CD8-positive, alpha-beta T cell (primary cell): ENCODE measurements at places on chromosomes 16 and 17.
A peak's percentile ranks its signal among the peaks of the same experiment; 100 is the strongest.

- no peak for DNase-seq
These were observed 46.3 kb upstream of the ZCCHC14 start for GRCh38 chr16:87539113-87539512.

- no peak for DNase-seq
These were observed 531.9 kb downstream of the GRIN2A start for GRCh38 chr16:9650284-9650683.

- DNase-seq = peak; percentile 73
These were observed at the start of gene PLK1 for GRCh38 chr16:23678430-23679273. TSS of gene PLK1 (plus strand) at chr16:23678889. CDS start at chr16:23678933, 44 bp downstream.

DNA sequence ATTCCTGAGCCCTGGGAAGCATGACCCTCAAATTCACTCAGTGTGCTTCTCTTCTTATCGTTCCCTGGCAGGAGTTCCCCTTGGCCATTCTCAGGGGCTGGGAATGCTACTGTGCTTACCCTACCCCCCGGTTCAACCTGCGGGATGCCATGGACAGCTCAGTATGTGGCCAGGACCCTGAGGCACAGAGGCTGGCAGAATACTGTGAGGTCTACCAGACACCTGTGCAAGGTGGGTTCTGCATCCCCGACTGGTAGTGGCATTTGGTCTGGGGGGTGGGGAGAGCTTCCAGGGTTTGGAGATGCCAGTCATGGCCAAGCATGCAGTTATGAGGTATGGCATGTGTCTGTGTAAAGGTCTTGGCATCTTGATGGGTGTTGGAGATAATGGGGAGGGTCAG is 39.4 kb downstream of the WSCD1 start:
- no peak for DNase-seq

GRCh38 chr16:81740169-81740568 is 38.9 kb upstream of the PLCG2 start:
- DNase-seq = no peak

DNA sequence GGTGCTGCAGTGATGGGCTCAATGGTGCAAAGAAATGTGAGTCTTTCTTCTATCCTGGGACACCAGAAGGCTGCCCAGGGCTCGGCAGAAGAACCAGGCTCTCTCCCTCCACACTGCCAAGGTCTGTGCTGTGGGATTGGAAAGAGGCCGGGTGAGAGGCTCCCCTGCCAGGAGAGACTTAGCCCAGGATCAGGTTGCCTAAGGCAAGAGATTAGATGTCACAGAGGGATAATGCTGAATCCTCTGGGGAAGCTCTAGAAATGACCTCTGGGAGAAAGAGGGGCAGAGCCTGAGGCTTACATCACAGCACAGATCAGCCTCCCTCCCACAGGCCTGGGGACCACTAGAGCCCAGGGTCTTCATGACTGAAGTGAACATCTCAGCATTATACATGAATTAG is 5.7 kb upstream of the DOC2B start:
- no peak for DNase-seq

GRCh38 chr17:48578616-48579470 is 693 bp upstream of the HOXB4 start:
- no peak for DNase-seq

DNA sequence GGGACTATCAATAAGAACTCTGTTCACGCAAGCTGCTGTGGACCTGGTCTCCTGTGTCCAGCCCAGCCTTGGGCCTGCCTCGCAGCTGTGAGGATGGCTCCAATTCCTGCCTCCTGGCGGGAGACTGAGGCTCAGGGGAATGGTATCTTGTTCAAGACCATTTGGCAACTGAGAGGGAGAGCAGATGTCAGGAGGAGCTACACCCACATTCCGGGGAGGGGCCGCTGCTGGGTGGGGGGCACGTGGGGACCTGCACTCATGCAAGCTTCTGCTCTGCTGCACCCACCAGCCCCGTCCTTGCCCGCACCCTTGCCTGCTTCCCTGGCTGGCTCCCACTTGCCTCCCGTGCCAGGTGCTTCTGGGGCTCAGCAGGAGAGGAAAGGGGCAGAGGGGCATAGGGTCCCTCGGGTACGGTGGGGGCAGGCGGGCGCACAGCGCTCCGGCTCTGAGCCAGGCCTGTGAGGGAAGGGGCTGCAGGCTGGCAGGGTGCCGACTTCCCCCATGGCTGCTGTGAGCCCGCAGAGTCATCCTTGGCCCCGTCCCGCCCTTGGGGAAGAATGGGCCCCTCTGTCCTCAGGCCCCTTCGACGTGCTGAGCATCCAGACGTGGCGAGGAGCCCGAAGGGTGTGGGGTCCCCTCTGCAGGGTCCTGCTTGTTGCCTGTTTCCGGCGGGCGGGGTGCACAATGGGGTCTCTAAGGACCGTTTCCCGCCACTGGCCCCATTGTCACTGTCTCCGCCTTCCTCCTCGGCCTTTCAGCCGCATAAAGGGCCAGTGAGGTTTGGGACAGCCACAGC is 2.7 kb downstream of the METRN start:
- no peak for DNase-seq

- DNase-seq = no peak
These were observed 28.7 kb upstream of the RSL1D1 start for GRCh38 chr16:11880007-11880406.

DNA sequence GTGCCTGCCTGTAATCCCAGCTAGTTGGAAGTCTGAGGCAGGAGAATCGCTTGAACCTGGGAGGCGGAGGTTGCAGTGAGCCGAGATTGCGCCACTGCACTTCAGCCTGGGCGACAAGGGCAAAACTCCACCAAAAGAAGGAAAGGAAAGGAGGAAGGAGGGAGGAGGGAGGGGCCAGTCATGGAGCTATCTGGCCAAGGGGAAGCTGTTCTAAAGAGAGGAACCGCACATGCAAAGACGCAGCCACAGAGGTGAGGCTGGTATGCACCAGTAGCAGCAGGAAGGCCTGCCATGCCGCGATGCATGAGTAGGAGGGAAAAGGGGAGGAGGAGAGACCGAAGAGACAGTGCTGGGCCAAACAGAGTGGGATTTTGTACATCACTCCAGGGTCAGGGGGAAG is 35.9 kb downstream of the HSBP1 start:
- no peak for DNase-seq
